Stimulated activated CD4-positive, alpha-beta T cell treated with anti-CD3 and anti-CD28 coated beads, TNF-alpha, amount 100 ng/mL, for 24 hours (primary cell): ENCODE measurements at places on chromosomes 3 and 15.

DNA sequence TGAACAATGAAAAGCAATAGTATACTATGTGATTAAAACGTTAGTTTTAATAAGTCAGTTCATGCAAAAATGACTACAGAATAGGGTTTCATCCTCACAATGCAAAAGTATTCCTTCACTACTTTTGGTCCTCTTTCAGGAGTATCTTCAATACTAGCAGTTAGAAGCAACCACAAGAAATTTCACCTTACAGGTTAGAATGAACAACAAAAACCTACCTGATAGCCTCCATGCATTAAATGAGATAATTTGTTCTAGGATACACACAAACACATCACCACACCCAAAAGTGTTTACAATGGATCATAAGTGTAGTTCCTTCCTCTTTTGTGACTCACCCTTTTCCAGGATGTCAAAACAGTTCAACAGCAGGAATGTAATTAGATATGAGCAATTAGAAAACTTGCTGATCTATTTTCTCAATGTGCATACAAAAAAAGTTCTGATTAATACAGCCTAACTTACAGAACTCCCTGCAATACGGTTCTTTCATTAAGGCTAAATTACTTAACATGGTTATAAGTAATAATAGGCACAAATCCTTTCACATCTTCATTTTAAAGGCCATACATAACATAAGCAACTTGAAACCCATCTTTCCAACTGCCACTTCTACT is 21.6 kb downstream of the UACA start:
- no peak for DNase-seq

DNA sequence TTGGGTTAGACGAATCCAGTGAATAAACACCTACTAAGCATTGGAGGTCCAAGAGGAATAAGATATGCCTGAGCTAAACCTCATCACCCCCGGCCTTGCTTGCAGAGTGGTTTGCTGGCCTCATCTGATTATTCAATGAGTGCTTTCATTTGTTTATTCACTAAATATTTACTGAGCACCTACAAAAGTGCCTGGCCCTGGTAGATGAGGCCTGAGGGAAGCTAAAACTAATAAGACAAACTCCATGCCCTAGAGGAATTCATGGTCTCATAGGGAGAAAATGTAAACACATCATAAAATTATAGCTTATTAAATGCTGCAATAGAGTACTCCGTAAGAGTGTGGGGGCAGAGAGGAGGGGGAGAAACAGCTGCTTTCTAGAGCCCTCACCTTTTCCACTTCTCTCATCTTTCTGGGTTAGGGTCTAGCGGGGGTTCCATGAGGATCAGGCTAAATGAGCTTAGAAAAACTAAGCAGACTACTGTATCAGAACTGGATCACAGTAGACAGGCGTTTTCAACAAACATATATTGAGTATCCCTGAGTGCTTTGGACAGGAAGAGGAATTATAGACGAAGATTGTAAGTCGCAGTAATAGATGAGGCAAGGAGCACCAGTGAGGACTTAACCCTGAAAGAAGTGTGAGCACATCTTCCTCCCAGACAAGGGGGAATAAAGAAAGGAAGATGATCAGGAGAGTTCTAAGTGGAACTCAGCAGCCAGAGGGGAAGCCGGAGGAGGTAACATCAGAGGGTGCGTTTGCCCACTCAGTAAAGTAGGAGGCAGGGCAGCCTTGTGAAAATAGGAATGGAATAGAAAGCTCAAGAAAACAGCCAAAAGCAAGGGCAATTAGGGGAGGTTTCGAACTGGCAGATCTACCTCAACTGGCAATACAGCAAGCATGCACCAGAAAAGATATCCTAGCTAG is 31.5 kb upstream of the LAMP3 start:
- DNase-seq, result no peak

DNA sequence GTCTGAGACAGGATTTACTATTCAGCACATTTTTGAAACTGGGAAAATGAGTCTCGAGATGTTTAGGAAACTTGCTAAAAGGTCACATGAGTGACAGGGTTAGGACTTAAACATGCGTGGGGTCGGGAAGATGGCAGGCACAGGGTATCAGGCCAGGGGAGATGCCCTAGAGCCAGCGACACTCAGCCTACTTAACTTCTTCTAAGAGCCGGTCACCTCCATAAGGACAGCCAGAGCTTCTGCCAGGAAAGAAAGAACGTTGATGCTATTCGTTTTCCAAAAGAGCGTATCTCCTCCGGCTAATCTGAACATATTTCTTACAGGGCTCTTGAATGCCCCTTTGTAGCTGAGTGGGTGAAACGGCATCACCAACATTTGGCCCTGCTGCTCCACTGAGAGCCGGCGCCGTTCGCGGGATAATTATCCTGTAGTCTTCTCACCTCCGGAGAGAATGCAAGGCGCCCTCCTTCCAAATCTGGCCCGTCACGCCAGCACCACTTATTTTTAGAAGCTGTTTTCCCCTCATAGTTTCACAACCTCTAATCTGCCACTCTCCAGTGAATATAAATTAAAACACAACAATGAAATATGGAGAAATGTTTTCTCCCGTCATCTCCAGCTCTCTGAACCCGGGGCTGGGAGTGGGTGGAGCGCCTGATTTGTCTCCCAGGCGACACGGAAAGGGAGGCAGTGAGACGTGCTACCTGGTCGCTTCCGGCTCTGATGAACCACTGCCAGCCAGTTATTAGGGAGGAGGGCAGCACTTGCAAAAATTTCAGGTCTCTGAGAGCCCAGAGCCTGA is 58.5 kb downstream of the LIPC start:
- no peak for DNase-seq

GRCh38 chr3:130925628-130926027 is 31.7 kb downstream of the ATP2C1 start:
- DNase-seq, result no peak

GRCh38 chr3:69115731-69116130 is 6.7 kb downstream of the LMOD3 start:
- no peak for DNase-seq

DNA sequence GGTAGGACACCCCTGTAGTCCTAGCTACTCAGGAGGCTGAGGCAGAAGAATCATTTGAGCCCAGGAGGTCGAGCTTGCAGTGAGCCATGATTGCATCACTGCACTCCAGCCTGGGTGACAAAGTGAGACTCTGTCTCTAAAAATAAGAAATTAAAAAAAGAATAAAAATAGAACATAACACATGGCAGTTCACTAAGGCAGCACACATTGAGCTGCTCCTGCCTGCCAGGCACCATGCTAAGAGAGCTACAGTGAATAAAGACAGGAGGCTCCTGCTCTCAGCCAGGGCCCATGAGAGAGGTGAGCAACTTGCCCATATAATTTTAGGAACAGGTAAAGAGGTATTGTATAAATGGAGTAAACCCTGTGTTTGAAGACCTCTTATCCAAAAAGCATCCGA is 54.3 kb downstream of the EBLN2 start:
- no peak for DNase-seq

- no peak for DNase-seq
Measured at GRCh38 chr3:94928921-94929320, 866.1 kb downstream of the NSUN3 start.

GRCh38 chr15:50028326-50028725 is 90.7 kb downstream of the ATP8B4 start:
- DNase-seq, result no peak

DNA sequence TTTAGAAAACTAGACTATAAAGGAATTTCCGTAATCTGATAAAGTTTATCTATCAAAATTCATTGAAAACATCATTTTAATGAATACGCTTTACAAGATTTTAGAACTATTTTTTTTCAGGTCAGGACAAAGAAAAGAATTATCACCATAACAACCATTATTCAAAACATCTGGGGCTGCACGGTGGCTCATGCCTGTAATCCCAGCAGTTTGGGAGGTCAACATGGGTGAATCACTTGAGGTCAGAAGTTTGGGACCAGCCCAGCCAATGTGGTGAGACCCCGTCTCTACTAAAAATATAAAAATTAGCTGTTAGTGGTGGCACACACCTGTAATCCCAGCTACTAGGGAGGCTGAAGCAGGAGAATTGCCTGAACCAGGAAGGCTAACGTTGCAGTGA is 260.4 kb downstream of the WNT5A start:
- no peak for DNase-seq

GRCh38 chr15:82030176-82030575 is 15.6 kb downstream of the MEX3B start:
- DNase-seq, result no peak

GRCh38 chr3:128623762-128624176 is 26.8 kb downstream of the RPN1 start:
- no peak for DNase-seq

- DNase-seq, result no peak
Measured at GRCh38 chr3:181713676-181714612, 2.2 kb downstream of the SOX2 start.

GRCh38 chr15:98860281-98861041 is 147.1 kb downstream of the PGPEP1L start:
- no peak for DNase-seq

GRCh38 chr3:73558727-73559075 is 66.0 kb downstream of the PDZRN3 start:
- no peak for DNase-seq

- no peak for DNase-seq
Measured at GRCh38 chr3:62376906-62377877, 3.8 kb upstream of the FEZF2 start.

DNA sequence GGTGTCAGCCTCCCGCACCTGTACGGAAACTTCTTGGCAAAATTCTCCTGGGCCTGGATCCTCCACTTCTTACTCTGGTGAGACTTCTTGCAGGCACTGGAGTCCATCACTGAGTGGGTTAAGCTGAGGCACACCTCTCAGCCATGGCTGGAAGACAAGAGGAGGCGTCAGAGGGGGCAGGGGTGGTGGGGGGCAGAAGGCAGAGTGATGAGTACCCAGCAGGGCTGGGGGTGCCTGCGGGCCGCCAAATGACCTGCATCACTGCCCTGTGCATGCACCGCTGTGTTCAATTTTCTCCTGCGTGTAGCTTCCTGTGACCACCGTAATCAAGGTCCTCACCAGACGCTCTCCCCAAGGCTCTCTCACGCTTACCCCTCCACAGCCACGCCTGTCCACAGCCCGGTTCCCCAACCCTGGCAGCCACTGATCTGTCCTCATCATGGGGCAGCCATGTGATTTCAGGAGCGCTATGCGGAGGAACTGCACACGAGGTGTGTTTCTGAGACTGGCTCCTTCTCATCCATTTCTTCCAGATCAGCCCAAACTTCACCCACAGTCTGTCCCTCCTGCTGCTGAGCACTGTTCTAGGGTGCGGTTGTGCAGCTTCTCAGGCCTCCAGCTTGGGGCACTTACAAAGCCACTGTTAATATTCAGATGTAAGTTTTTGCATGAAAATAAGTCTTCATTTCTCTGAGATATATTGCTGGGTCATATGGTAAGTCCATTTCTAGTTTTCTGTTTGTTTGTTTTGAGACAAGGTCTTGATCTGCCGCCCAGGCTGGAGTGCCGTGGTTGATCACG is 5.2 kb downstream of the C3orf22 start:
- DNase-seq, result no peak

GRCh38 chr3:3372210-3372777 is 192.8 kb upstream of the CRBN start:
- DNase-seq, result no peak

DNA sequence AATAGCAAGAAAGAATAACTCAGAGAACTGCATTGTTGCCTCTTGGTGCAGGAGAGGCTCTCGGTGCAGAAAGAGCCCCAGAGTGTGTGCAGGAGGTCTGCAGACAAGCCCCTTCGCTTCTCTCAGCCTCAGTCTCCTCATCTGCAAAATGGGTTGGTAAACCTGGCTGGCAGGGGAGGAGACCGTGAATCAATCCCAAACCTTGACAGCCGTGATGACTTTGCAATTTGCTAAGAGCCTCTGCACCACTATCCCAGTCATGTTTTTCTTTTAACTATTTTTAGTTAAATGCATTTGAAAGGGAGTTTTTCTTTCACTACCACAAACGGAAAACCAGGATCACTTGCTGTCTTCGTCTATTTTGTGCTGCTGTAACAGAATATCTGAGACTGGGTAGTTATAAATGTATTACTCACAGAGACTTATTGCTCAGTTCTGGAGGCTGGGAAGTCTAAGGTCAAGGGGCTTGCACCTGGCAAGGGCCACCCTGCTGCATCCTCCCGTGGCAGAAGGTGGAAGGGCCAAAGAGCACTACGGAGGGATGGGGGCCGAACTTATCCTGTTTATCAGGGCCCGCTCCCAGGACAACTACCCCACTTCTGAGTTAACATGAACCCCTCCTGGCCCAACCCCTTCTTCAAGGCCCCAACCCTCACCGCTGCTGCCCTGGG is 14.2 kb upstream of the IQSEC1 start:
- DNase-seq, result no peak

DNA sequence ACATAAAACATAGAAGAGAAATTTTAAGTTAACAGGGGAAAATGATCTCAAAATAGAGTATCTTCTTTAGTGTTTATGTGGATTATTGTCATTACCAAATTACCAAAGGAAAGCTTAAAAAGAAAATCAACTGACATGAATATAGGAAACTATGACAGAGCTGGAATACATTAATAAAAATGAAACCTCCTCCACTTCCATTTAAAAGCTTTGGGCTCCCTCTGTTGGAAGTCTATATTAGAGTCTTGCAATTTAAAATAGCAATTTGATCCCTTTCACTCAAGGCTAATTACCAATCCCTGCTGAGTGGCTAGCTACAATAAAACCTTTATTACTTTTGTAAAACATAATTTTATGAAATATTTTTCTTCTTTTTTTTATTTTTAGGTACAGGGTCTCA is 61.4 kb upstream of the IMPG2 start:
- no peak for DNase-seq

DNA sequence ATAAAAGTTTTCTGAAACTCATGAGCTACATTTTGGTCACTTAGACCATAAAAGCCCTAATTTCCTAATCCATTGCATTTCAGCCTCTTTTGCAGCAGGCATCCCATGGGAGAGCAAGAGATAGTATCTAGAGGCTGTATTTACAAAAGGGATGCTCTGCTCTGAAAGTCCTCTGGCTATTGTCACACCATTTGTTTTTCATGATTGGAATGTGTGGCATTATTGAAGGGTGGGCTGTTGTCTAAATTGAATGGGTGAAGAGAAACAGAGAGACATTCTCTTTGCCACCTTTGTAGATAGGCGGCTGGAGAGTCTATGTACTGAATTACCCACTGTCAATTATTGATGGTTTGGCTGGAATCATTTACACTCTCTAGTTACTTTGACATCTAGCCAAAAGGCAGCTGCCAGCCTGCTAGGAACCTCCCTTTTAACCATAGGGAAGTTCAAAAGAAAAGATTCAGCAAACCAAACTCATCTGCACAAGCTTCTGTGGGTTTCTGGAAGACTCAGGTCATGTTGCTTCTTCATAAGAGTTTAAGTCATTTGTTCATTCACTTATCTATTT is 89.8 kb upstream of the RARB start:
- no peak for DNase-seq

DNA sequence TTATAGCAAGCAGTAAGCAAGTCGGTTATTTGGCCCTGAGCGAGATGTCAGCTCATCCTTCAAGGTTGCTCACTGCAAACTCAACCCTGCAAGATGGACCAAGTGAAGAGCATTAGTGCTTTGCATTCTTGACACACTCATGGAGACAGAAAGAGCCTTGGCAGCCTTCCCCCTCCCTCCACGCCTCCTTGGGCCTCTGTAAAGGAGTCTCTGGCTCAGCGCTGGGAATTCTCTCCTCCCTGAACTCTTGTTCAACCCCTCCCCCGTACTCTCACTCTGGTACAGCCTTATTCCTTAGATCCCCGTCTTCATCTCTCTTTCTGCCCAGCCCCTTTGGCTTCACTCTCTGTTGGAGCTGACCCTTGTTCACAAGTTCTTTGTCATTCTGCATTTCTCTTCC is 2.2 kb upstream of the CX3CR1 start:
- DNase-seq, result no peak

- DNase-seq, result no peak
Measured at GRCh38 chr15:93201940-93202339, 112.9 kb upstream of the RGMA start.

GRCh38 chr3:103976931-103977339 is 1389.8 kb upstream of the ALCAM start:
- DNase-seq, result no peak

- no peak for DNase-seq
Measured at GRCh38 chr3:141726483-141726882, 11.6 kb upstream of the RNF7 start.
